ENCODE measurements at places on chromosomes 5 and 9. TPM values are rescaled to one million over a fixed set of nuclear protein-coding genes. Genes with fewer than 3 reads are reported as not detected.

Gene PCA3
- 0.11 TPM for total RNA-seq

Gene EGFLAM
- total RNA-seq: under 0.01 TPM

Gene PLAC8L1
- not detected for total RNA-seq

Gene SLC36A2
- not detected for total RNA-seq

Gene ADAMTS6
- total RNA-seq: 47.2 TPM

Gene ZBTB5
- total RNA-seq: 12.0 TPM

Gene SERF1A
- total RNA-seq: 4.9 TPM

Gene LCN9
- total RNA-seq: not detected

Gene SPATA6L
- total RNA-seq: 6.0 TPM

Gene IGIP
- 3.6 TPM for total RNA-seq

Gene CDH10
- total RNA-seq: not detected

Gene LRRC19
- total RNA-seq: not detected

Gene SPINK13
- not detected for total RNA-seq

Gene SLC4A9
- not detected for total RNA-seq

Gene PTGS1
- total RNA-seq: 0.76 TPM

Gene HAVCR1
- total RNA-seq: not detected
